ENCODE measurements at places on chromosomes 7 and 10. TPM values are rescaled to one million over a fixed set of nuclear protein-coding genes. Genes with fewer than 3 reads are reported as not detected.

GRCh38 chr7:148232784-148233183 is 357.8 kb upstream of the C7orf33 start:
- no peak overlapping the region for H3K4me3 ChIP-seq
- no peaks in the 10 kb centered on the region for H3K36me3 ChIP-seq
- H3K4me1 ChIP-seq, result no peaks in the 10 kb centered on the region
- DNase-seq, result no peak
- no peak overlapping the region for H3K27ac ChIP-seq
- H3K27me3 ChIP-seq, result no peaks in the 10 kb centered on the region

DNA sequence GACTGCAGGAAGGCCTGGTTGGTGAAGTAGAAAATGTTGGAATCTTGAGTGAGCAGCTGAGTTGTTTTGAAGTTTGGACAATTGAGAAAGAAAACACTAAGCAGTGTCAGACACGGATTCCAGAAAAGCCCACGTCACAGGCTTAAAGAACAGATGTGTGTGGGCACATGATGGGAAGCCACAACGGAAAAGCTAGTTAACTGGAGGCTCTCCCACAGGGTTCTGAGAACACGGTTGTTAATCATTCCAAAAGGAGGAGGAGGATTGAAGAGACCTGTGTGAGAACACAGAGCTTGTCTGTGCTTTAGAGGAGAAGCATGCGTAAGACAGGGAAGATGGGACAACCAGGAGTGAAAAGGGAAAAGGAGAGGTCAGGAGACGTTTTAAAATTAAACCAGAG is 42.6 kb downstream of the SHH start:
- H3K36me3 ChIP-seq, result peaks cover 44% of the 10 kb centered on the region
- H3K27me3 ChIP-seq, result no peaks in the 10 kb centered on the region
- H3K4me1 ChIP-seq, result peaks cover 6% of the 10 kb centered on the region
- peak overlapping the region; percentile 71 for H3K27ac ChIP-seq
- no peak overlapping the region for H3K4me3 ChIP-seq

The MKX gene
- total RNA-seq, result 2.2 TPM

DNA sequence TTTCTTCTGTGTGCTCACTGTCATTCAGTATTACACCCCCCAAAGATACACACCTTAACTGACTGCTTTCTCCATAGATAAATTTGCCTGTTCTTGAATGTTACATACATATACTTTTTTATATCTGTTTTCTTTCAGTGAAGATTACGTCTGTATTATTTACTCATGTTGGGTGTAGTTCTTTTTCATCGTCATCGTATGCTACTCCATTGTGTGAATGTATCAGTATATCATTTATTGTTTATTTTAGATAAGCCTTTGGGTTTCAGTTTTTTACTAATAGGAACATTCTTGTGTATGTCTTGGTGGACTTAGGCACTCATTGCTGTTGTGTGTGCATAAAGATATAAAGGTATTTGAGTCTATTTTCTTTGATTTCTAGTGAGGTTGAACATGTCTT is 64.4 kb downstream of the SEPTIN7 start:
- H3K4me3 ChIP-seq, result no peak overlapping the region
- H3K4me1 ChIP-seq, result peaks cover 15% of the 10 kb centered on the region
- H3K27ac ChIP-seq, result no peak overlapping the region

DNA sequence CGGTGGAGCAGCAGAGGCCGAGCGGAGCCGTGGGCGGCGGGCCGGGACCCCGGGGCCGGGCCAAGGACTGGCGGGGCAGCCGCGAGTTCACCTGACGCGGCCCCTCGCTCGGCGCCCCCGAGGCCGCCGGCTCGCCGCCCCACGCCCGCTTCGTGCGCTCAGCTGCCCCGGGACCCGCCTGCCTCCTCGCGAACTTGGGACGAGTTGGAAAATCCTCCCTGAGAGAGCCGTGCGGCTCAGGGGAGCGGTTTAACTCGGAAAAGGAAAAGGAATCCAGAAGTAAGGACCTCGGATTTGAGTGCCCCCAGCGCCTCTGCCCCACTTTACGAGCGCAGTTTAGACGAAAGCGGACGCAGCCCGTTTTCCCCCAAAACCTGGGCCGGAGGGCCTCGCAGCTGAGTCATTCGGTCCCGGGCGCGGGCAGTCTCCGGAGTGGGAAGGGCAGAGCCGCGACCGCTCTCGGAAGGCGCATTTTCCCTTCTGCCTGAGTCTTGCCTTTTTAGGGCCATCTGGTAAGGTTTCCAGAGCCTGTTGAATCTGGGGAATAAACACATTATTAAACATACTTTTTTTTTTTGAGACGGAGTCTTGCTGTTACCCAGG is 744 bp downstream of the CREM start:
- peak overlapping the region; percentile 100 for H3K27ac ChIP-seq
- no peaks in the 10 kb centered on the region for H3K27me3 ChIP-seq
- no peaks in the 10 kb centered on the region for H3K36me3 ChIP-seq
- H3K4me1 ChIP-seq, result peaks cover 45% of the 10 kb centered on the region
- peak; percentile 91 for DNase-seq

The NUTM2D gene
- total RNA-seq, result 3.7 TPM

DNA sequence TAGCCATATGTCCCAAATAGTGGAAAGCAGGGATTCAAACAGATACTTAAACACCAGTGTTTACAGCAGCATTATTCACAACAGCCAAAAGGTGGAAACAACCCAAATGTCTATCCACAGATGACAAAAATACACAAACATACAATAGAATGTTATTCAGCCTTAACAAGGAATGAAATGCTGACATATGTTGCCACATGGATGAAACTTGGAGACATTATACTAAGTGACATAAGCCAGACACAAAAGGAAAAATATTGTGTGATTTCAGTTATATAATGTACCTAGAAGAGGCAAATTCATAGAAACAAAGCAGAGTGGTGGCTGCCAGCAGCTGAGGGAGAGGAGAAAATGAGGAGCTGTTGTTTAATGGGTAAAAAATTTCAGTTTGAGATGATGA is 533.9 kb upstream of the FZD8 start:
- no peaks in the 10 kb centered on the region for H3K36me3 ChIP-seq
- DNase-seq, result no peak
- no peaks in the 10 kb centered on the region for H3K27me3 ChIP-seq
- peaks cover 15% of the 10 kb centered on the region for H3K4me1 ChIP-seq

The CTBP2 gene
- 74.4 TPM for total RNA-seq

The UPK3BL1 gene
- 83.7 TPM for total RNA-seq

GRCh38 chr10:8444630-8445029 is 390.1 kb downstream of the GATA3 start:
- no peaks in the 10 kb centered on the region for H3K4me1 ChIP-seq
- DNase-seq, result no peak
- H3K36me3 ChIP-seq, result no peaks in the 10 kb centered on the region
- no peak overlapping the region for H3K4me3 ChIP-seq
- H3K27ac ChIP-seq, result no peak overlapping the region

- H3K27me3 ChIP-seq, result no peaks in the 10 kb centered on the region
- no peak overlapping the region for H3K4me3 ChIP-seq
- no peak for DNase-seq
- no peaks in the 10 kb centered on the region for H3K36me3 ChIP-seq
- no peak overlapping the region for H3K27ac ChIP-seq
These were observed 25.4 kb upstream of the ZNF107 start for GRCh38 chr7:64640504-64640903.

The FAM180A gene
- 7.1 TPM for total RNA-seq

The AKR1C3 gene
- 45.4 TPM for total RNA-seq

- no peaks in the 10 kb centered on the region for H3K4me1 ChIP-seq
- no peak overlapping the region for H3K27ac ChIP-seq
- H3K4me3 ChIP-seq, result no peak overlapping the region
- DNase-seq, result no peak
- H3K36me3 ChIP-seq, result no peaks in the 10 kb centered on the region
These were observed 18.8 kb upstream of the SLC35G1 start for GRCh38 chr10:93875032-93875358.

- H3K36me3 ChIP-seq, result peaks cover 26% of the 10 kb centered on the region
- H3K4me3 ChIP-seq, result no peak overlapping the region
- no peak overlapping the region for H3K27ac ChIP-seq
- H3K27me3 ChIP-seq, result no peaks in the 10 kb centered on the region
- no peaks in the 10 kb centered on the region for H3K4me1 ChIP-seq
These were observed 23.7 kb downstream of the NKX6-2 start for GRCh38 chr10:132762267-132762666.

The PTPN20 gene
- total RNA-seq, result 1.5 TPM

GRCh38 chr7:157011333-157012112 is 1.1 kb upstream of the MNX1 start:
- no peak overlapping the region for H3K27ac ChIP-seq
- H3K4me3 ChIP-seq, result no peak overlapping the region
- no peaks in the 10 kb centered on the region for H3K36me3 ChIP-seq
- peaks cover 22% of the 10 kb centered on the region for H3K27me3 ChIP-seq

GRCh38 chr7:64965594-64965993 is 25.2 kb downstream of the ZNF117 start:
- H3K27ac ChIP-seq, result no peak overlapping the region
- no peak for DNase-seq
- no peaks in the 10 kb centered on the region for H3K27me3 ChIP-seq
- no peak overlapping the region for H3K4me3 ChIP-seq
- H3K4me1 ChIP-seq, result no peaks in the 10 kb centered on the region

- no peak overlapping the region for H3K4me3 ChIP-seq
- peaks cover 8% of the 10 kb centered on the region for H3K4me1 ChIP-seq
- no peaks in the 10 kb centered on the region for H3K36me3 ChIP-seq
- no peak overlapping the region for H3K27ac ChIP-seq
These were observed 151.6 kb upstream of the CACNA2D1 start for GRCh38 chr7:82595176-82595575.

Data from vagina (tissue), 2 donors.